Fibroblast of skin of abdomen (primary cell): ENCODE measurements at places on chromosomes 12 and 14.
A peak's percentile ranks its signal among the peaks of the same experiment; 100 is the strongest.

DNA sequence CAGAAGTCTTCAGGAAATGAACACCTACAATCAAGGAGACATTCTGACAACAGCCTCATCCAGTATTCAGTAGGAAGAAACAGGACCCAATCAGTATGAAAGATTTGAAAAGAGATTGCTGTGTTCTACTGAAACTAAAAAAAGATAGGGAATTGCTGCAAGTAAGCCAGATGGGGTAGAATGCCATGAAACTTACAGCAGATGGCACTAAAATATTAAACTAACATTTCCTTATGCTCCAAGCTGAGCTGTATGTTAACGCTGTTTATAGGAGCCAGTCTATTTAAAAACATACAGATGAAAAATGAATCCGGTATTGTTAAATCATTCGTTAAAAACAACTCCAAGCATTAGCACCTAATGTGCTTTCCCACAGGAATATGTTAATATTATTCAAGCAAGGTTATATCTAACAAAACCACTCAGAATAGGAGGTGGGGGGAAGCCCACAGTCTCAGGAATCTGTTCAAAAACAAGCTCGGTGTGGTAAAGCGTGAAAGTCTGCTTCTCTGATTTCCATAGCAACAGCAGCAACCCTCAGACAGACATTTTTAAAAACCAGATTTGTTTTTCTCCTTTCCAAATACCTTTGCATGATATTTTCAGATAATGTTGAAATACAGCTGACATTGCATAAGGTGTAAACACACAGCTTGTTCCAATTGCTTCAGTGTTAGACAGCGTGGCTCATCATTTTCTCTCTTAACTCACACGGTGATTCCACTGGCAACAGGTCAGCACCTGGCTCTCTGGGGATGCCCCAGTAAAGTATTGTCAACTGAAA lies 131.4 kb upstream of the CCDC175 start:
- DNase-seq, result no peak

- DNase-seq, result no peak
Observed at GRCh38 chr12:41089438-41089837, 98.7 kb upstream of the PDZRN4 start.

DNA sequence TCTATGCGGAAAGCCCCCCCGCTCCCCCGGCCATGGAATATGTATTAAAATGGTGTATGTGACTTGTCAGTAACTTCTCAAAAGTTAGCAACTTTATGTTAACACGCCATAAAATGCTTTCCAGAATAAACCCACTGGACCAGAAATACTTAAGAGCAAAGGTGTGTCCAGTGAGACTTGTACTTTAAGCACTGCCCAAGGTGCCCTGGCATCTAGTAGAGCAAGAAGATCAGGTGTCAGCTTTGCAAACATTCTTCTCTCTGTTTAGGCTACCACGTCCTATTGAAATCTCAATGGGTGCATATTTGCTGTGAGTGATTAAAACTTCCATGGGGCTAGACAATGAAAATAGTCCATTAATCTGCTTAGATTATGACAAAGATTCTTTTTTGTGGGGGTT lies 201.2 kb downstream of the ESR2 start:
- DNase-seq, result no peak

- DNase-seq, result peak; percentile 90
Observed at GRCh38 chr12:46559311-46559710, 186.7 kb upstream of the SLC38A2 start.

GRCh38 chr14:91149462-91149861 lies 35.6 kb downstream of the DGLUCY start:
- DNase-seq, result peak; percentile 98

DNA sequence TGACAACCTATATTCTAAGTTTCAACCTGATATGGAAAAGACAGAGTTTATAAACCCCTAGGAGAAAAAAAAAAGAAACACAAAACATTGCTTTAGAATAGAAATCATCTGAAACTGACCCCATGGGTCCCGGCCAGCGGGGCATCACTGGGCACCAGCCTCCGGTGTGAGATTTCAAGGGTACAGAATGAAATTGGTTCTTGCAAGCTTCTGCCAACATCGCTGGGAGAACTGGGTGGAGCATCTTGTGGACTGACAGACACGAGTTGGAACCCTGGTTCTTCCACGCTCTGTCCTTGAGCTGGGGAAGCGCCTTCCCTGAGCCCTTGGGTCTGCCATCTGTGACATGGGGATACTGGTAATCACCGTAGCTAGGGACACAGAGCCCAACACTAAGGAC lies 173.6 kb downstream of the PHETA1 start:
- DNase-seq, result no peak

DNA sequence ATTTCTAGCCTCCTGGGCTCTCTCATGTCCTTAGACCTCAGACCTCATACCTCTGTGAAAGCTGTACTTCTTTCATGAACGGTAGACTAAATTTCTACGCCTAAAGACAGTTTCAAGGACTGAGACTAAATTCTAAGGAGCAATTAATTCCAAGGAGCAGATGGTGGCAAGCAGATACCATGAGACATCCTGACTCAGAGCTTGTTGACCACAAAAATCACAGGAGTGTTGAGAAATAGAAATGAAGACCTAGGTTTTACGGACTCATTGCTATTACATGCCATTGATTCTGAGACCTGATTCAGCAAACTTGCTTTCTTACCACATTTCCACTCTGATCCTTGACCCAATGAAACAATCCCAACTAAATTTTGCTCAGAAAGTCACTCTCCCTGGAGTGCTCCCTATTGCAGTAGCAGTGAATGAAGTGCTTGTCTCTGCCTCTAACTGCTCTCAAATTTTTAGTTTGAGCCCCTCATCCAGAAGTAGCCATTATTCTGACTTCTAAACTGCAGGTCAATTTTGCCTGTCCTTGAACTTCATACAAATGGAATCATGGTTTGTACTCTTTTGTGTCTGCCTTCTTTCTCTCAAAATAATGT lies 52.0 kb downstream of the PEX5 start:
- DNase-seq, result peak; percentile 57

DNA sequence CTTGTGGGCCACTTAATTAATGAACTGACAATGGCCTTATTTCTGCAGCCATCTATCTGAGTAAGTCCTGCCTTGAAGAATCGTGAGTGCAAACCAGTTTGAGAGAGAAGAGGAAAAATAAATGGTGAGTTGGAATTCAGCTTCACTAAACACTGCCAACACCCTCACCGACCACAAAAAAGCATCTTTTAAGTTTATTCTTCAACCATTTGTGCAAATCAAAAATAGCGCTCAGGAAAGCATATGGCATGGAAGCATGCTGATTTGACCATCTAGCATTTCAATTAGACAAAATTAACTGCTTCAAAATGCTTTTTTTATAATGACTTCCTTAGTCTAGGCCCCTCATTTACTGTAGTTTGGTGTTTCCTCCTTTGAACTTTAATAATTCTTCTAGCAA lies 294.0 kb downstream of the PPFIA2 start:
- no peak for DNase-seq

- no peak for DNase-seq
Observed at GRCh38 chr12:105189293-105189692, 46.7 kb downstream of the APPL2 start.

DNA sequence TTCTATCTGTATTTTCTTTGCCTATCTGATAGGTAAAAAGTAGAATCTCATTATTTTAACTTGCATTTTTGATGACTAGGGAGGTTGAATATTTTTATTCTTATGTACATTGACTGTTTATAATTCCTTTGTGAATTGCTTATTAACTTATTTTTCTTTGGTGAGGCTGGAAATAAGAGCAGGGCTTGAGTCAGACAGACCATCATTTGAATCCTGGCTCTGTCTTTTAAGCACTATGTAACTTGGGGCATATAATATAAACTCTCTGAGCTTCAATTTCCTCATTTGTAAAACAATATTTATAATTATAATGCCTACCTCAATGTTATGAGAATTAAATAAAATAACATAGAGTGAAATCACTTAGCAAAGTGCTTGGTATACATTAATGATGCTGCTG lies 108.9 kb downstream of the MSRB3 start:
- DNase-seq, result no peak

DNA sequence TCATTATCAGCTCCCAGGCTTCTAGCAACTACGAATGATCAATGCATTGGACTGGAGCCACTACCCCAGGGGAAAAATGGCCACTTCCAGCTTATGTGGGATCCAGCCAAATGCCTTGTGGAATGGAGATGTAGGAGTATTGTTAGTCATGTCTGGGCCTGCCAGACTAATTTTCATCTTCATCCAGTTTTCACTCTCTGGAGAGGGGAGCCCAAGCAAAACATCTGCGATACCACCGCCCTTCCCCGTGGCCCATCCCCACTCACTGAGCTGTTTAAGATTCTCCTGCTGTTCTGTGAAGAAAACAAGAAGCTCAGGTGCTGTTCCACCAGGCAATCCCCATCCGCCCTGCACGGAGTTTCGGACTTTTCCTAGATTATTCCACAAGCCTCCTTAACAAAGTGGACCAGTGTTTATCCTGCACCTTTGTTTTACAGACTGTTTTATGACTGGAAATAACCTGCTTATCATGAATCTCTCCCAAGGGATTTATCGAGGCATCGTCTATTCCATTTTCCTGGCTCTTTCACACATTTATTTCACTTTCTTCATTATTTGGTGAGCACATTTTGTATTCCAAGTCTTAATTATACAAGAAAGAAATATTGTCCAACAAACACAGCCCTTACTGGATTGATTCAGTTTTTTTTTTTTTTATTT lies 35.5 kb upstream of the MAX start:
- DNase-seq, result no peak
